Psoas muscle (tissue), 8 donors: ENCODE measurements at places on chromosomes 2 and 18.

GRCh38 chr2:220167956-220168355 lies 540.5 kb downstream of the SLC4A3 start:
- DNase-seq, result no peak

DNA sequence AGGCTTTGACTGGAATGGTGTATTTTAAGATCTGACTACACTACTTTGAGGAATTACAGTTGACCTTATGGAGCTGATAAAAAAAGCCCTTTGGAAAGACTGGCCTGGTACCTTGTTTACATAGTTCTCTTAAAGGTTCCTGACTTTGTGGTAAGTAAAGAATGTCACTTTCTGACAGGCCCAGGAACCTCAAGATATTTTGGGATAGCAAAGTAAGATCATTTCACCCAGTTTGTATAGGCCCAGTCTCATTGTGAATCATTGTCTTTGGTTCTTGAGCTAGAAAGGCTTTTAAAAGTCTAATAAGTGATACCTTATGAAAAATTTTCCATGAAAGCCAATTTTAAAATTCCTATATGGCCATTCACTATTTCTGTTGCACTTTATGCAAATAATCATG lies 316.3 kb upstream of the LRRTM4 start:
- DNase-seq, result no peak

DNA sequence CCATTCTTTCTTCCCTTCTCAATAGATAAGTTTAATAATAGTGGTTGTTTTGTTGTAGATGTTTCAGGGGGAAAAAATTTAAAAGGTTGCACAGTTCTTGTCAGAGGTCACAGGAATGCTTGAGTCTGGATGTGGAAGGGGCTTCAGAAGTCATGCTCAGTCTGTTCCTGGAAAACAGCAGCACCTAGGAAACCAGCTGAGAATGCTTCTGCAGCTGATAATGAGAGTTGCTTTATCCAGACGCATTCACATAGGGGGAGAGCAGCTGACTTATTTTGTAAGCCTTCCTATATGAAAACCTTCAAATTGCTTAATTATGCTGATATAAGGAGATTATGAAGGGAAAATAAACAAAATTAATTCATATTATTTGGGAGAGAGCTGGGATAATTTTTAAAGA lies 235.5 kb downstream of the GULP1 start:
- no peak for DNase-seq

- no peak for DNase-seq
These were observed 1.9 kb downstream of the PRKRA start for GRCh38 chr2:178448968-178449661.

- DNase-seq, result no peak
These were observed 70.2 kb downstream of the LRRC30 start for GRCh38 chr18:7301094-7301493.

DNA sequence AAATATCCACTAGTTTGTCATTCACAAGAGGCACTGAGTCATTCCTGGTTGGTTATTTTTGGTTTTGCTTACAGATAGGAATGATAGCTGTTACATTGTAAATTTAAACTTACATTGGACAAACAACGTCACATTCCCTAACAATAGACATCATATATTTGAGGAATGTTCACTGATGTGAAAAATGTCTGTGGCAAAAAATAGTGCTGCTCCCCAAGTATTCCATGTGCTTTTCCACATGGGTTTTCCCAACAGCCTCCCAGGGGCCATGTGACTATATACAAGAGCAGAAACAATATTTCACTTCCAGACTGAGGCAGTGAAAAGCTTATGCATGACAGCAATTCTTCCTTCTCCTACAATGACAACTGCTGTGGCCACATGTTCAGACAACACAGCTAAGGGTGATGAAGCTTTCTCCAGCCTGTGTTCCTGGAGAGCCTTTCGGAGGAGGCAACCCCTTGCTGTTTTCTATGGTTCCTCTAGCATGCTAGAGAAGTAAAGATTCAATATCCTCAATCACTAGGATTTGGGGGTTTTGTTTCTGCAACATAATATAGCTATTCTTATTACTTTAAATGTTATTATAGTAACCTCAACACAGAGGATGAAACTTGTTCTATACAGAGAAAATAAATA lies 202.7 kb downstream of the PTH2R start:
- DNase-seq, result no peak

DNA sequence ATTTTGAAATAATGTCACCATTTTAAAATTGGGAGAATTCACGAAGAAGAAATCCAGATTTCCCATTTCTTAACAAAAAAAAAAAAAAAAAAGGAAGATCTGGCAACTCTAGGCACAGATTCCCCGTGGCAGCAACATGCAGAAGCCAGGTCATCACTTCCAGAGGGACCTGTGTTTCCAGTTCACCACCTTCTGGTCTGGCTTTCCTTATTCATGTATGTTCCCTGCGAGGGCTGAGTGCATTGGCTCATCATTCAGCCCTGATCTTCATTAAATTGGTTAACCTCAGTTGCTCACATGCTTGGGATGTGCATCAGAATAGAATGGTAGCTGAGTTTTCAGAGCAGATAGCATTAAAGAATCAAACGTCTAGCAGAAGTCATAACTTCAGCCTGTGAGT lies 25.0 kb upstream of the MAP3K20 start:
- no peak for DNase-seq

DNA sequence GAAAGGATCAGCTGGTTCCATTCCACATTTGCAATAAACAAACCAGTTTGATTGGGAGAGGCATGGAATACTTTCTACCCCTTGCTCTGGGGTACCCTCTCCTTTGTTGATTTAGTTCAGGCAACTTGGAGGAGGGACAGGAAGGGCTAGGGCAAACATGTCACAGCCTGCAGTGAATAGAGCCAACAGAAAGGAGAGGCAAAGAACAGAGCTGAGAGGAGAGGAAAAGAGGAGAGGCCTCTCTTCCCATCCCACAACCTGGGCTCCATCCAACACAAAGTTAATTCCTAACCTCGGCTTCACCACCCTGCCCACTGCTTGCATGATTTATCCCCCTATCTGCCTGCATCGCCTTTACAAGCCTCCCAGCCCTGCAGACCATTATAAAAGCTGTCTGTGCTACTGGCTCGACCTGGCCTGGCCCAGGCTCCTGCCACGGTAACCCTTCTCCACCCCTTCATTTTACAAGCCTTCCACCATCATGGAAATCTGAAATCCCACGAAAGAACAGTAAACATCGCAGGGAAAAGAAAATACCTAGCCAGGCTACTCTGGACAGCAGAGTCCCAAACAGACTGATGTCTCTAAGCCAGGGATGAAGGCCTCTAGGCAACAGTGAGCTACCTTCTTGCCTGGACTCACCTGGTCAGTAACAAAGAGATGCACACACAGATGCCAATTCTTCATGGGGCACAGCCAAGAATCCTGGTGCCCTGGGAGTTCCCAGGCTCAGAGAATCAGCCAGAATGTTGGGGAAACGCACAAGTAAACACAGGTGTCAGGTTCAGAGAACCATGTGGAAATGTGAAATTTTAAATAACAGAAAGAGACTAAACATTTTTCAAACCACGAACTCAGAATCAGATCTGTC lies 43.6 kb downstream of the NHEJ1 start:
- DNase-seq, result no peak

DNA sequence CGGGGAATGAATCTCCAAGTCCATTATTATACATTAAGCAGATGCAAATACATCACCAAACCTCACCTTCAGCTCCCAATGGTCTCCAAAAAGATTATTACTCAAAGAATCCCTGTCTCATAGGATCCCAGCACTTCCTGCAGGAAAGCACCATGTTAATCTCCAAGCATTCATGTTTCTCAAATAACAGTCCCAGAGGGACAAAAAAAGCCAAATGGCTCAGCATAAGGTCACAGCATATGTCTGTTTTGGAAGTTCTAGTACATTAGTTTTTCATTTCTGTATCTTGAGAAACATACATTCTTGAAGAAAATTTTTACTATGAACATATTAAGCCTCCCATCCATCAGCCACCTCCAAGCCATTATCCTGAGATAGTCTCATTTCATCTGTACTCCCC lies 103.3 kb downstream of the METTL4 start:
- DNase-seq, result no peak

- DNase-seq, result no peak
These were observed 820 bp downstream of the TMBIM1 start for GRCh38 chr2:218291318-218292047.

- no peak for DNase-seq
These were observed 9.2 kb upstream of the PAIP2B start for GRCh38 chr2:71235930-71236587.

GRCh38 chr2:222448748-222449181 lies 24.4 kb downstream of the SGPP2 start:
- no peak for DNase-seq

DNA sequence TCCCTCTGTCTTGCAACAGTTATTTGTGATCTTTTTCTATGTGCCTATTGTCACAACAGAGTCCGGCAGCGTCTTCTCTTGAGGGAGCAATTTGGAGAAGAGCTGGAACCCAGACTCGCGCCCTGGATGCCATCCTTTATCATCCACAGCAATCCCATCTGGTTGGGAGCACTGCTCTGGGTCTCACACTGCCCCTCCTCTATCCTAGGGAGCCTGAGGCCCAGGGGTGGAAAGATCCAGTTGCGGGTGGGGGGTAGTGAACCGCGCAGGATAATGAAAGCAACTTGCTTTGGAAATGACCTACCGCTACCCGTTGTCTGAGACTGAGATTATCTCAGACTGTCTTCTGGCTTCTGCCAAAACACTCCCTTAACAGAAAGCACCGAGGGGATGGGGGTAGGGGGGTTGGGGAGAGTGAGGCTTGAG lies 713 bp downstream of the WBP1 start:
- no peak for DNase-seq
